NCI-H226 (cell line): ENCODE measurements at places on chromosomes 5 and 9.

DNA sequence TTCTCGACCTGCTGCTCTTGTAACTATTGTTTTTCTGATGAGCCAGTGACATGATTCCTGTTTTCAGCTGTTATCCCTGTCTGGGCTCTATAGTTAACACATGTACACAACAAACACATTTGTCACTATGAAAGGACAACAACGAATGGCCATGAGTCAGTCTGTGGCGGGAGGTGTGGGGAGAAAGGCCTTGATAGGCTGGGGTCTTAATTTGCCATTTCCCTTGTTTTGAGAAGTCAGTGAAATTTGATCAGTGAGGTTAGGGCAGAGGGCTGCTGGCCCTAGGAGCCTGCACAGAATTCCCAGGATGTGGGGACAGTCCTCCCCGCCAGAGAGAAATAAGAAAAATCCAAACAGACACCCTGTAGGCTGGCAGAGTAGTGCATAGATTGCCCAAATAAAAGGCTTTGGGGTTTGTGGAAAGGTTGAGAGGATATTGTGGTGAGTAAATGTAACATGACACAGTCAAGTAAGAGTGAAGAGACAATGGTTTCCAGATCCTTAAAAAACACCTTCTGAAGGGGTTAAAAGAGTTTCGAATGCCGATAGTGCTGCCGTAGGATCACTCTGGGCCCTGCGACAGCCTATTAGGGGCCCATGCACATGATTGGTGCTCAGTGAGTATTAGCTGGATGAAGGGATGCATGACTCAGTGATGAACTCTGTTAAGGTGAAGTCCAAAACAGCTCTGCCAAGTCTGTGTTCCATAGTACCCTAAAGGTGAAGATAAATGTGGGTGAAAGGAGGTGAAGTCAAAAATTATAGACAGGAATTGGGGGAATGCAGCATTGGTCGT is 110.9 kb upstream of the PRRC1 start:
- no peak for DNase-seq

- DNase-seq: no peak
Measured at GRCh38 chr5:175354964-175355363, 89.0 kb downstream of the DRD1 start.

DNA sequence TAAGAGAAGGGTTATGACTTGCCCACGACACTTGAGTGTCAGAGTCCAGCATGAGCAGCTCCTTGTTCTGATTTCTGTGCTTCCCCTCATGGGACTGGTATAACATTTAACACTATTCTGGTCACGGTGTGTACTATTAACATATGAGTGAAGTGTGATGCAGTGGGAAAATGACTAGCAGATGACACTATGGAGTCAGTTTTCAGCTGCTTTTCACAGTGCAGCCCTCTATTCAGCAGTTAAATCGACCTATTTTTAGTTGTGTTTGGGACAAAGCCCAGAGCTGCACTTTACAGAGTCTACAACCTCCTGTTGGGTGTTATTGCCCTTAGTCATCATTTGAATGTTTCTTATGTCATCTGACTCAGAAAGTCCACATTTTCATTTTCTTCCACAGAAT is 59.1 kb downstream of the CHSY3 start:
- peak; percentile 31 for DNase-seq

DNA sequence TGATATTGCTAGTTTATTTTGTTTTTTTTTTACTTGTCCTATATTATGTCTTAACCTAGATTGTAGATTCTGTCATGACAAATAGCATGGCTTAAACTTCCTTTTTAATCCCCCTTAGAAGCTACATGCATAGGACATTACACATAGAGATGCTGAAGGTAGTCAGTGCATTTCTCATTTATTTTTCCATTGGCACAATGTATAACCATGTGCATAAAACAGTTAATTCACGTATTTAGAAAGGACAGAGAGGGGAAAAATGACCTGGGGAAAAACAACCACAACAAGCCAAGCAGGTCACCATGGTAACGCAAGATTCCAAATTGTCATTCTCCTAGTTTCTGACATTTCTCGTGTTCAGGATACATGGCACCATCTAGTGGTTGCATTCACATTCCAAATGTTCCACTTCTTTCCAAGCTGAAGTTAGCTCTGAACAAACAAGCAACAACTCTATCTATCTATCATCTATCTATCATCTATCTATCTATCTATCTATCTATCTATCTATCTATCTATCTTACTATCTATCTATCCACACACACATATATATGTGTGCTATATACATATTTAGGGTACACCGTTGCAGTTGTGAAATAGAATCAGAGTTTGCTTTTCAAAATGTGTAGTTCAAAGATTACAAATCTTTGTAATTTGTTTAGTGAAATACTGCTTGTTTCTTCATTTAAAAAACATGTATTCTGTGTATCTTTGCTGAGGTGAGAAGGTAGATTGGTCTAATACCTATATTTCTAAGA is 487.2 kb upstream of the ST8SIA4 start:
- no peak for DNase-seq

DNA sequence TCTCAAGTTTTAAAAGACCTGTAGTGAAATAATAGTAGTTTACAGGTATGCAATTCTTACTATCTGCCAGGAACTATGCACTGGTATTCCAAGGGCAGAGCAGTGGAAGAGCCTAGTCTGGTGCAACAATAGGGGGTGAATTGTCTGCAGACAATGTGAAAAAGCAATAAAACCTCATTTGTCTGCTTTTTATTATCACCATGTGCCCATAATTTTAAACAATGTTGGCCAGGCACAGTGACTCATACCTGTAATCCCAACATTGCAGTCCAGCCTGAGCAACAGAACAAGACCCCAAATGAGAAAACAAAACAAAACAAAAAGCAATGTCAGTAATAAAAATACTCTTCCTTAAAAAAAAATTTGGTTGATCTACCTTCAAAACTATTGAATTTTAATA is 12.2 kb upstream of the SLC44A1 start:
- DNase-seq: no peak

DNA sequence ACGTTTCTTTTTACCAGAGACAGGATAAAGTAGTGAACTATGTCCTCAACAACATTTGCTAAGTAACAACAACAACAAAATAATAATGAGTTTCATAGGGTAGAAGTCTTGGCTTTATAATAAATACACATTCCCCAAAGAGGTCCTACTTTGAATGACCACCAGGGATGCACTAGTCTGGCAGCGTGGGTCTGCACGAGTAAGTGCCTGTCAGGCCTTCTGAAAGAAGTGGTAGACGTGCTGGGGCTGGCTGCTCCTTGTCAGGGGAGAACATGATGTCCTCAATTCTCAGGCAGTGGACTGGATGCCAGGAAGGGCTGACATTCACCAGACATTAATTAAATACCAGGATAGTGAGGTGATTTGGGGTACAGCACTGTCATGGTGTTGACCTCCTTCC is 331.1 kb downstream of the TMEM38B start:
- no peak for DNase-seq

DNA sequence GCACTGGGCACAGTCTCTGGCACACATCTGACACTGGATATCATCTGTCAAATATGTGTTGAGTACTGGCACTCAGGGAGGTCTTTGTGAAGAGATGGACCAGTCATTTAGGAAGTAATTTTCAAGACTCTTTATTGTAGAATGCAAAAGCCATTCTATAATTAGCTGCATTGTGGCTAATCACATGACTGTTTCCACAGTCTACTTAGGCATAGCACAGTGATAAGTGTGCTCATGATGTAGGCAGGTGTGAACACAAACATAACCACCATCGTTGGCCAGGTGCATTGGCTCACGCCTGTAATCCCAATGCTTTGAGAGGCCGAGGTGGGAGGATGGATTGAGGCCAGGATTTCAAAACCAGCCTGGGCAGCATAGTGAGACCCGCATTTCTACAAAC is 62.2 kb downstream of the CFAP77 start:
- no peak for DNase-seq

GRCh38 chr9:5671711-5672353 is 42.9 kb downstream of the RIC1 start:
- no peak for DNase-seq

GRCh38 chr5:72147569-72147968 is 40.3 kb downstream of the MAP1B start:
- no peak for DNase-seq

DNA sequence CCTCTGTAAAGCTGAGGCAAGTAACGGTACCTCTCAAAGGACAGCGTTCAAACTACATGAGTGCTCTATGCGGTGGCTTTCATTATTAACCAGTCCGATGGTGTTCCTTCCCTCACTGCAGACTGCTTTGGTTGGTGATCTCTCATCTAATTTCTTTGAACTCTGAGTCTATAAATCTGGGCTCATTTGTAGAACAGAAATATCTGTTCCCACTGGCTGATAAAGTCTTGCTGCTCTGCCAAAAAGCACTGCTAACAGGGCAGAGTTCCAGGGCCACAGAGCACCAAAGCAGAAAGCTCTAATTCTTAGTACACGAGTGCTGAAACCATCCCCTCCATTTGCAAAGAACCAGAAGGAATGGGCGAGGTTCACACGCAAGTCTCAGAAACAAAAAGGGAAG is 81.9 kb downstream of the MED27 start:
- DNase-seq: no peak

GRCh38 chr5:77669677-77670076 is 31.2 kb upstream of the OTP start:
- no peak for DNase-seq

DNA sequence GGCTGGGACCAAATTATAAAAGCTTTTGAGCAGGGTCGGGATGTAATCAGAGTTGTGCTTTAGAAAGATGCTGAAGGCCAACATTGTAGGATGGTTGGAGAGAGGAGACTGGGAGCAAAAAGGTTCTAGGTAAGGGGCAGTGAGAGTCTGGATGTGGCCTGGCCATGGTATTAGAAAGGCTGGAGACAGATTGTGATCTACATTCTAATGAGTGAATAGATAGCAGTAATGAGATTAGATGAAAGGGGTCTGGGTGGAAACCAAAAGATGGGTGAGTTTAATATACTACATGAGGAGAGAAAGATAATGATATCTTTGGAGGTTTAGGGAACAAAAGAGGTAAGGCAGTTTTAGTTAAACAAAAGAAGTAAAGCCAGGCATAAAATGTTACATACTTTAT is 88.8 kb upstream of the SH3GL2 start:
- no peak for DNase-seq

DNA sequence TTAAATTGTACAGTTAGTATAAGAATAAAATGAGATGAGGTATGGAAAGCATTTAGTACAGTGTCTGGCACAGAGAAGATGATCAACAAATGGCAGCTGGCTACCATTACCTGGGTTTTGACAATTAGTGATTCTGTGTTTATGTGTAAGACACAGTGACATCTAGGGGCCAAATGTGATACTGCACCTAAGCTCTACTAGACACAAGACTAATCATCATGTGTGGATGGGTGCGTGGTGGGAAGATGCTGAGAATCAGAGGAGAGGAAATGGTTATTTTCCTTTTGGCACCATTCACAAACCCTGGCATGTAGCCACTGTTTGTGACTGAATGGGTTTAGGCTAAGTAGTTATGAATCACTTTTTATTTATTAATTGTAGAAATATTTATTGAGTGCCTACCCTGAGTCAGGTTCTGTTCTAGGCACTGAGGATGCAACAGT is 109.8 kb upstream of the TBC1D2 start:
- DNase-seq: no peak
